ENCODE measurements at places on chromosomes 5 and 9. TPM values are rescaled to one million over a fixed set of nuclear protein-coding genes. Genes with fewer than 3 reads are reported as not detected.

SHOC1 gene
- total RNA-seq, result 0.19 TPM

SLC34A3 gene
- 0.14 TPM for total RNA-seq

CCDC192 gene
- total RNA-seq, result not detected

TMC1 gene
- not detected for total RNA-seq

PANK3 gene
- total RNA-seq, result 37.5 TPM

NME5 gene
- 1.2 TPM for total RNA-seq

PCDHB16 gene
- 0.14 TPM for total RNA-seq

TTC16 gene
- not detected for total RNA-seq
